ENCODE measurements at places on chromosomes 12 and 14.

DNA sequence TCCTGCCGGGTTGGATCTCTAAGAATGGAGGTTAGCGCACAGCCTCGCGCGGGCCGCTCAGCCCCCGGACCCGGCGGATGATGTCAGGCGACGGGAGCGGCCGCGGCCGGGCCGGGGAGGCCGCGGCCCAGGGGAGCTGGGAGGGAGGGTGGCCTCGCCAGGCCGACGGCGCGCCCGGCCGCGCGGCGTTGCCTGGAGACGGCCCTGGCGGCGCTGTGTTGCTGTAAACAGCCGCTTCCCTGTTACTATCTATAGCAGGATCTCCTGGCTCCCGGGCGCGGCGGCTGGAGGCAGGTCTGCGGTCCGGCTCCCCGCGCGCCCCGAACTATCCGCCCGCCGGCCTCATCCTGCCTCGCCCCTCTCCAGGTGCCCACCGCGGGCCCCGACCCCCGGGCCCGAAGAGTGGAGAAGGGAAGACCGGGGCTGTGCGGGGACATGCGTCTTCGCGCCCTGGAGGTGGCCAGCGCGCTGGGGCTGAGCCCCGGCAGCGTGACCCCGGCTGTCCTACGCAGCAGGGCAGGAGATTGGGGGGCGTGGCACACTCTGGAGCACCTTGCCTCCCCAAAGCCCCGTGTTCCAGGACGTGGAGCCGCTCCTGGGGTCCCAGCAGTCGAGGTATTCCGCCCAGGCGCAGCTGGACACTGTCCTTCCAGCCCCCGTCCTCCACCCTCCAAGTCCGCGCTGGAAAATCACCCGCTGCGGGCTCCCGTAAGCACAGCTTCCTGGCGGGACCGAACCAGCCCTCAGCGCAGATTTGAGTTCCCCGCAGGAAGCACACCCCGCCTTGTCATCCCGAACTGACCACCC lies 1.4 kb upstream of the FOS start:
- peak; percentile 92 for DNase-seq

- DNase-seq, result peak; percentile 24
These were observed 125.0 kb upstream of the HMGA2 start for GRCh38 chr12:65699251-65699650.

DNA sequence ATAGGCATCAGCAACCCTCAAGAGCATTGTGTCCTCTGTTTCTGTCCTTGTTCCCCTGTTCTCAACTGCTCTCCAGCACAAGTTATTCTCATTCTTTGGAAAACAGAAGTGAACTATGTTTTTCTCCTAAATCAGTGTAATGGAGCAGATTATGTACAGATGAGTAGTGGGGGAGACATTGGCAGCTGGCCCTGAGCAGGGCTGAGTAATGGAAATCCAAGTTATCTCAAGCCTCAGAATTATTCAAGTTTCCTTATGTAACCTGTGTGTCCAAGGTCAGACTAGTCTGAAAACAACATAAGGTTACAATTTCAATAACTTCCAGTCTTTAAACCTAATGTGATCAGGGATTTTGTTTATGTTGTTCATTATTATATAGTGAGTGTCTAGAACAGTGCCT lies 116.1 kb upstream of the FUT8 start:
- no peak for DNase-seq

- no peak for DNase-seq
These were observed 238.7 kb upstream of the OR4E1 start for GRCh38 chr14:21912367-21912766.

- DNase-seq, result no peak
These were observed 1121.8 kb upstream of the USP15 start for GRCh38 chr12:61138415-61138759.
